ENCODE measurements at places on chromosomes 5 and 9.

DNA sequence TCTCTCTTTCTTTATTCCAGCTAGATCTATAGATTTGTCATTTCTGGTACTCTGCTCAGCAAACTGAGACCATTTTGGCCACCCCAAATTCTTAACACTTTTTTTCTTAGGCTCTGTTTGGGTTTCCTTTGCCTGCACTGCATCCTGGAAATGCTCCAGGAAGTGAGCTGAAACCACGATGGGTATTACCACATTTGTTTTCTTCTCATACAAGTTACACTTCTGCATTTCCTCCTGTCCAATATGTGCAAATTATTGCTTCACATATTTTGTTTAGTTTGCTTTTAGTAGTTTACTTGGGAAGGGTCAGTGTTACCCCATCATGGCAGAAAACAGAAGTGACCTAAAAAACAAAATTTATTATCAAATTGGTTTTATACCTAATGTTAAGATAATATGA, 498.6 kb upstream of the GRIN3A start:
- DNase-seq: no peak

DNA sequence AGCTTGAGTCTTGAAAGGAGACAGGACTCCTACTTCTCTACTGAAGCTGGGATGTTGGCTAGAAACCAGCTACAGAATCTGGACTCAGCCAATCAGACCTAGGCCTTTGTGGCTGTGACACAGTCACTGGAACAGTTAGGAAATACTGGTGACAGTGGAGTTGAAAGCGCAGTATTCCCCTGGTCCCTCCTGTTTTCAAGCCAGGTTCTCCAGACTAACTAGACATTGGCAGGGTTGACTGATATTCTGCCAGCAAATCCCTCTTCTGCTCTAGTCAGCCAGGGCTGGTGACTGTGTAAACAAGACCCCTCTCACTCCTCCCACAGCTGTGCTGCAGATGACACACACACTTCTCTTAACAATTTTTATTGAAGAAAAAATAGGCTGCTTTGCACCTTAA, 8.7 kb downstream of the SHROOM1 start:
- no peak for DNase-seq

GRCh38 chr9:121681404-121681803, 30.0 kb downstream of the DAB2IP start:
- no peak for DNase-seq

- DNase-seq: no peak
Measured at GRCh38 chr5:174642816-174643405, 81.5 kb upstream of the MSX2 start.

DNA sequence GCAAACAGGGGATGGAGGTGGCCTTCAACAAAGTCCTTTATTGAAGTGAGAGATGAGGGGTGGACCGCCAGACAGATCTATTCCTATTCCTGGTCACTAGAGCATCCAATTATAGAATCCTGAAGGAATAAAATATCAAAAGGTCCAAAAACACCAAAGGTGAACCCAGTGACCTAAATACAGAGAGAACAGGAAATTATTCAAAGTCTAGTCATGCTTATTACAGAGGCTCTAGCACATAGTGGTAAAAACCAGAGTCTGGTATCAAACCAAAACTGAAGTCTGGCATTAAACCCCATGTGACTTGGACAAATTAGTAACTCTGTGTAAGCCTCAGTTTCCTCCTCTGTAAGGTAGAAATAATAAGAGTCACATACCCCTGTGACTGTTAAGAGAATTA, 100.5 kb upstream of the SNX2 start:
- no peak for DNase-seq

DNA sequence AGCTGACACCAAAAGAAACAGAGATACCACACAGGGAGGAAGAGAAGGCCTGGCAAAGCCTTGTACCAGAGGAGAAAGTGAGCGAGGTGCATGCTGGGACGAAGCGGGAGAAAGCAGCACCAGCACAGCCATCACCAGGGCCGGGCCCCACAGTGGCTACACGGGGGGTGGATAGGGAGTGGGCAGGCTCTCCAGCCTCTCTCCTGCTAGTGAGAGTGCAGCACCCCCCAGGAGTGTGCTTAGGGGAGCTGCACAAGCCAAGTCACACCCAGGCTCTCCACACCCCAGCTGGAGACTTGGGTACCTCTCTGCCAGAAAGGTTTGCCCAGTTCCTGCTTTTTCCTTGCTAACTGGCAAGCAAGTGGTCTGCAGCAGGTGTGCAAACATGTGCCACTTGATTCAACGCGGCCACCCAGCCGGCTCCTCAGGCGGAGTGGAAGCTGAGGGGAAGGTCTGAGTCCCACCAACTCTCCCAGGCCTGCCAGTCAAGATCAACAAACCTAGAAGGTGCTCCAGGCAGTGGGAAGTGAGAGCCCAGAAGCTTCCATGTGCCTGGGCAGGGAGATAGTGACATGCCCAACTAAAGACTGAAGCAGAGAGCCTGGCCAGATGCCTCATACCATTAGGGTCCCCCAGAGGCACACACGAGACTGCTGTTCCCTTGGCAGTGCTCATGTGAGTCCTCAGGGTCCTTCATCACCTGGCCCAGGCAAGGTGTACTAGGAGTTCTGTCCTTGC, 39.9 kb downstream of the BICD2 start:
- DNase-seq: no peak

DNA sequence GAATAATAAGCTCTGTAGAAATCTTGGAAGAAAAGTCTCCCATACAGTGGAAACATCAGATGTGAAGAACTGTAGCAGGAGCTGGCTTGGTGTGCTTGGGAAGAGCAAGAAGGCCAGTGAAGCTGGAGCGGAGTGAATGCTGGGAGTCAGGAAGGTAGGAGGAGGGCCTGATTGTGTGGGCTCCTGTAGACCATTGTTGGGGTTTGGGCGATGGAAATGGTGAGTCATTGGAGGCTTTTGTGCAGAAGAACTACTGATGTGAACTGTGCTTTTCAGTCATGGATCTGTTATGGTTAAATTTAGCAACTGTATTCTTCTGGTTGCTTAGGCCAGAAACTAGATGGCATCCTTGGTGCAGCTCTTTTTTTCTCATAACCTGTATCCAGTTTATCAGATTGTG, 2.3 kb downstream of the ICE1 start:
- DNase-seq: no peak

- DNase-seq: no peak
Measured at GRCh38 chr9:134571946-134572917, 69.4 kb upstream of the COL5A1 start.

- DNase-seq: no peak
Measured at GRCh38 chr9:16833296-16833835, 37.1 kb downstream of the BNC2 start.

- no peak for DNase-seq
Measured at GRCh38 chr5:138078006-138078643, 5.7 kb upstream of the WNT8A start.

- DNase-seq: no peak
Measured at GRCh38 chr5:15267966-15268365, 232.0 kb upstream of the FBXL7 start.

DNA sequence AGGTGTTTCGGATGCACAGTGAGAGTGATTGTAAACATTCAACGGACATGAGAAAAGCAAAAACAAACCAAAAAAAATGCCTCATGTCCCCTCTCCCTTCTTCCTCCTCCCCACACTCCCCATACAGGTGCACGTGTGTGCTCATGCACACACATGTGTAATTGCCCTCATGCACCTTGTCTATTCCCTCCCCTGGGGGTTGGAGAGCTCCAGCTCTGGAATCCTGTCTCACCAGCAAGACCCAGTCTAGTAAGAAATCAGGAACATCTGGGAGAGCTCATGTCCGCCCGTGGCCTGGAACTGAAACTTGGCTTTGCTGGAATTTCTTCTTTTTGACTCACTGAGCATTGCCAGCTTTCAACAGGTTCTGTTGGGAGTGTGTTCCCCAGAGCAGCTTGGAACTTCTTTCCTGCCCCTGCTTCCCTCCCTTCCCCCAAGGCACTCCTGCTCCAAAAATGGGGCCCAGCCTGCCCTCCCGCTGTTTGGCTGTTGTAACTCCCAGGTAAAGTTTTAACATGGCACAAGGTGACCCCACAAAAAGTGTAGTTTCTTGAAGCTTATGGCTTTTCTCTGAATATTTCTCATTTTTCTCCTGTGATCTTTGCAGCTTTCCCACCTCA, 190.1 kb downstream of the NR3C1 start:
- no peak for DNase-seq

DNA sequence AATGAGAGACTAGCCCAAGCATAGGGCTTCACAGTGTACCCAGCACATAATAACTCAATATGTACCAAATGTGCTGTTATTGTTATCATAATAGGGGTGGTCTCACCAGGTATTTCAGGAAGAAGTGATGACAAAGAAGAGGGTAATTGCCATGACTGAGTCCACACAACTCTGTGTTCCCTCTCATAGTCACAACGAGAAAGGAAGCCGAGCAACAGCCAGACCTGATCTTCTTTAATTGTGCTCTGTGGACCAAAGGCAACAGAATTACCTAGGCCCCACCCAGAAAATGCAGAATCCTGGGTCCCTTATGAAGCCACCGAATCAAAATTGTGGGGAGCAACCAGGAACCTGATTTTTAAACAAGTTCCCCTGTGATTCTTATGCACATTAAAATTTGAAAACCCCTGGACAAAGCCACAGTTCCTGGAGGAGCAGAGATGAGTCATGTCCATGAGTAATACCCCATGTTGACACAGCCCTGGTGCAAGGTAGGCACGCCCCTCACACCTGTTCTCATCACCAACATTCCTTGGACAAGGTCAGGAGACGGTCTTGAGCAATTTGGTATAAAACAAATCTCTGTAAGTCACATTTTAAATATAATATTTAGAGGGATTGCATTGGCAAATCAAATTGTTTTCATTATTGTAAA, 5.2 kb downstream of the FGF1 start:
- DNase-seq: no peak

DNA sequence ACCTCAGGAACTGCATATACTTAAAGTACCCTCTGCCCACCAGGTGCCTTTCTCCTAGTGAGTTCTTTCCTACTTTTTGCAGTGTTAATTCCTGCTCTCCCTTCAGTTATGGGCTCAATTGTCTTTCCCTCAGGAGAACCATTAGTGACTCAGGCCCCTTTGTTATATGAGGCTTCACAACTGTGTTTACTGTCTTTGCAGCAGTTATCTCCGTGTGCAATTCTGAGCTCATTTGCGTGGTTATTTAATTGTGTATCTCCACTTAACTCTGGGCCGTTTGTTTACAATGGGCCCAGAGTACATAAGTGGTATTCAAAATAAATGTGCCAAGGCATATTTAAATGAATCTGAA, 9.6 kb downstream of the FBXO38 start:
- DNase-seq: no peak

GRCh38 chr9:68694125-68694524, 10.9 kb upstream of the PIP5K1B start:
- DNase-seq: no peak

GRCh38 chr5:21236971-21237427, 1249.0 kb upstream of the CDH18 start:
- peak; percentile 1 for DNase-seq

- no peak for DNase-seq
Measured at GRCh38 chr5:134877159-134877558, 3.0 kb downstream of the TXNDC15 start.
